ENCODE measurements at places on chromosomes 7 and 10.

GRCh38 chr10:71966046-71967004, 2.1 kb downstream of the CHST3 start:
- DNase-seq, result no peak

DNA sequence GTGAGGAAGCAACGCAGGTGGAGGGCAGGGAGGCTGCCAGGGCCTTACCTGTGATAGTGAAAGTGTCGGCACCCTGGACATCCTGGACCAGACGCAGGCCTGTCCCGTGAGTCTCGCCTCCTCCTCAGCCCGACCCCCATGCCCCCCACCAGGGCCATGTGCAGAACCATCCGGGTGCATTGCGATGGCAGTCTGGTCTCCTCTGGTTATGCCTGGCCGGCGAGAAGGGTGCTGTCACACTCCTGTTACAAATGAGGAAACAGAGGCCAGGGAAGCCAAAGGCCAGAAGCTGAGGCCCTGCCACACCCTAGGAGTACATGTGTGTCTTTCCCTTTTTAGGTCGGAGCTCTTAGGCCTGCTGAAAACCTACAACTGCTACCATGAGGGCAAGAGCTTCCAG, 7.2 kb downstream of the DEPP1 start:
- DNase-seq, result no peak

DNA sequence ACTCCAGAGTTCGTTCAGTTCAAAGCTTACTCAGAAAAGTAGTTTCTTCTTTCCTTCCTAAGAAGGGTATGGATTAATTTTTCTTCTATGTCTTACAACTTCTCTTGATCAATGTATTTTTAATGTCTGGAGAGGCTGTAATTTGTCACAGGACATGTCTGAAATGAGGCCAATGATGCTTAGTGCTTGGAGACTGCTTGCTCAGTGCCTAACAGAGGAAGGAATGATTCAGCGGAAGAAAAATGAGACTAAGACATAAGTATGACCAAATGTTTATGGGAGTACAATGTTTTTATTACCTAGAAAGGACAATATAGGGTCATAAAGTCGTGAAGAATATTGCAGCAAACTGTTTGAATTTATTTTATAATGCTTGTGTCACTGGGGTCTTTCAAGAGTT, 43.3 kb downstream of the GPR37 start:
- no peak for DNase-seq

DNA sequence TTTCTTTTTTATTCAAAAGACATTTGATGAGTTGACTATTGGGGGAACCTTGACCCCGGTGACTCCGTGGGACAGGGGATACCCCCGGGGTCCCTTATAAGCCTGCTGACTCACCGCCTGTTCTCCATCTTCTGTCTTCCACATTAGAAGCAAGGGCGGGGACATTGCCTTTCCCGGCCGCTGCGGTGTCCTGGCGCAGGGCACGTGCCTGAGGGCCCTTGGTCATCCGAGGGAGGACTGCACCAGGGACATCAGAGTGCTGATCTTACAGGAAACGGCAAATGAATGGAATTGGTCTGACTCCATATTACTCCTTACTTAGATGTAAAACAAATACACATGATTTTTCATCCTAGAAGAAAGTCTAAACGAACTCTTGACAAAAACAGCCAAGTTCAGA, 170.1 kb downstream of the CUX1 start:
- DNase-seq, result no peak

Data from stimulated activated CD4-positive, alpha-beta T cell treated with anti-CD3 and anti-CD28 coated beads, TNF-alpha, amount 100 ng/mL, for 24 hours (primary cell).